Activated naive CD4-positive, alpha-beta T cell treated with anti-CD3 and anti-CD28 coated beads, Interleukin-2, amount 50 U/mL, for 72 hours (primary cell): ENCODE measurements at places on chromosomes 4 and X. TPM values are rescaled to one million over a fixed set of nuclear protein-coding genes. Genes with fewer than 3 reads are reported as not detected.

GLUD2 gene
- total RNA-seq: not detected

ARHGAP10 gene
- total RNA-seq: 6.4 TPM

TMEM144 gene
- 0.60 TPM for total RNA-seq

PLXNB3 gene
- total RNA-seq: 3.2 TPM

YY2 gene
- total RNA-seq: 0.32 TPM
